ENCODE measurements at places on chromosomes 4 and X. TPM values are rescaled to one million over a fixed set of nuclear protein-coding genes. Genes with fewer than 3 reads are reported as not detected.
A peak's percentile ranks its signal among the peaks of the same experiment; 100 is the strongest.

DNA sequence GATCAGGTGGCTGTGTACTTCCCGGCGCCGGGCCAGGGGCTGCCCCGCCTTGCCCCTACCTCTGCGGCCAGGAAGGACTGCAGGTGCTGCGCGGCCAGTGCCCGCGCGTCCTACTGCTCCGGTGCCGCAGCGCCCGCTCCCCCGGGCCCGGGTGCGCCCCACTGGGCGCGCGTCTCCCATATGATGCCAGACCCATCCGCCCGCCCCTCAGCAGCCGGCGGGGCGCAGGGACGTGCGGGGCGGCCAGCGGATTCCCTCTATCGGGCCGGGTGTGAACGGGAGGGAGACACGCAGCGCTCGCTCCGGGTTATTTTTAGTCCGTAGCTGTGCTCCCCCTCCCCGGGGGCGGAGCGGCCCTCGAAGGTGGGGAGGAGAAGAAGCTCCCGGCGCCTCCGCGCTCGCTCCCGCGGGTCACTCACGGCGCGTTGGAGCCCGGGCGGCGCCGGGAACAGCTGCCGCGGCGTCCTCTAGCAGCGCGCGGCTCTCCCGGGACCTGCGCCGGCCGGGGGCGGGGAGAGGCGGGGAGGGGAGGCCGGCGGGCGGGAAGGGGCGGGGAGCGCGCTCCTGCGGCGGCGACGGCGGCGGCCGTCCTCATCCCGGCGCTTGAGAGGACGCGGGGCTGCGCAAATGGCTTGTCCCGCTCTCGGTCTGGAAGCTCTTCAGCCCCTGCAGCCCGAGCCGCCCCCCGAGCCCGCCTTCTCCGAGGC, 103.6 kb downstream of the UCHL1 start:
- peak; percentile 81 for DNase-seq

GRCh38 chr4:6730603-6731317, 14.8 kb downstream of the BLOC1S4 start:
- DNase-seq, result no peak

DNA sequence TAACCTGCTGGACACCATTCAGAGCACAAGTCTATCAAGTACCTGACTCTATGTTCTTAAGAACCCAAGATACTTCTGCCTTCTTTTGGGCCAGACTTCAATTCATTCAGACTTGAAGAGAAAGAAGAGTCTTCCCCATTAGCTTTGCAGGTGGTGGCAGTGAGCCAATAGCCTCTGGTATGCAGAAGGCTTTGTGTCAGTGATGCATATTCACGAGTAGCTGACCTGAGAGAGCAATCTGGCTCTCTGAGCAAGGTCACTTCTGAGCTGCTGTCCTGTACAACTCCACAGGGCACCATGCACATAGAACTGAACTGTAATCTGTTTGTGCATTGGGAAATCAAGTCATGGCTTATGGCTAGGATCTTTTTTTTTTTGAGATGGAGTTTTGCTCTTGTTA, 39.9 kb upstream of the SPINK2 start:
- no peak for DNase-seq

JCHAIN gene
- total RNA-seq, result 0.57 TPM

DNA sequence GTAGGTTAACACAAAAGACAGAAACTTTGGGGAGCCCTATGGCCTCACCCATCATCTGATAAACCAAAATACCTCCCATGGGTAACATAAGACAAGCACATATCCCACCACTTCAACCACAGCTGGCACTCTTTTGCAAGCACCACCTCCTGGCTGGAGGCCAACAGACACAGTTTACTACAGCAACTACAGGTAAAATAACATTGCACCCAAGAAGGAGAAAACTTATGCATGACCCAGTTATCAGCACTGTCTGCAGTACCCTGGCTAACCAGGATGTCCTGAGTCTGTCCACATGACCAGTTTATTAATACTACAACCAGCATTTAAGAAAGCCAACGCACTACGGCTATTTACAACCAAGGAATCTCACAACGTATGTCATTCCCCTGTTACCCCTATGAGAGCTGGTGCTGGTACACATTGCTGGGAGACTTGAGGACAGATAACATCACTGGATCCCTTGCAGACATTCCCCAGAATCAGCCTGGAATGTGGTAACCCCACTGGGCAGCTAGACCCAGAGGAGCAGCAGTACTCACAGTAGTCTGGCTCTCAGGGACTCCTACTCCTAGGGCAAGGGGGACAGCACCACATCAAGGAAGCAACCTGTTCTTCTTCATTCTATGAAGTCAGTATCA, 32.0 kb downstream of the ELF2 start:
- DNase-seq, result no peak

DNA sequence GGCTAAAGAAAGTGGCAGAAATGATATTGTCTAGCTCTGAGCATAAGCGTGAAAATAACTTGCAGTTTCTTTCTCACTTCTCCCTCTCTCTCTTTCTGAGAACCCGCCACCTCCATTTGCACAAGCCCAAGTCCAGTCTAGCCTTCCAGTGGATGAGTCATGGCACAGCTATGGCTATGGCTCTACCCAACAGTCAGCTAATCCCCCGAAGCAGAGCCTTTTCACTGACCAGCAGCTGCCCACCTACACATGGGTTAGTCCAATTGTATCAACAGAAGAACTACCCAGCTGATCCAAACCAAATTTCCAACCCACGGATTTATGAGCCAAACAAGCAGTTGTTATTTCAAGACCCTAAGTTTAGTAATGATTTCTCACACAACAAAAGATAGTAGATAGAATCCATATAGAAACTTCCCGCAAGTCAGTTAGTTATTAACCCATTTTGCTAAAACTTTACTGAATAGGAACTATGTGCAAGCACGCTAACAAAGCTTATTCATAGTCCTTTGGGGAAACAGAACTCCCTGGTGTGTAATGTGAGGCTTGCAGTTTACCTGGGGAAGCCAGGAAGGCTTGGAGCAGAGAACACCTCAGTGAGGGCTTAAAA, 282.3 kb downstream of the INPP4B start:
- no peak for DNase-seq
